Colonic mucosa (tissue), 4 donors: ENCODE measurements at places on chromosomes 1 and 21. TPM values are rescaled to one million over a fixed set of nuclear protein-coding genes. Genes with fewer than 3 reads are reported as not detected.

The TMEM269 gene
- total RNA-seq = not detected

The PTPRF gene
- 351 TPM for total RNA-seq

The APOBEC4 gene
- total RNA-seq = not detected

The ALX3 gene
- not detected for total RNA-seq

The DMRTA2 gene
- not detected for total RNA-seq

The CRYAA gene
- total RNA-seq = not detected

The FHAD1 gene
- total RNA-seq = 1.8 TPM

- DNase-seq = no peak
These were observed 5.5 kb downstream of the KLHDC7A start for GRCh38 chr1:18486195-18486594.

DNA sequence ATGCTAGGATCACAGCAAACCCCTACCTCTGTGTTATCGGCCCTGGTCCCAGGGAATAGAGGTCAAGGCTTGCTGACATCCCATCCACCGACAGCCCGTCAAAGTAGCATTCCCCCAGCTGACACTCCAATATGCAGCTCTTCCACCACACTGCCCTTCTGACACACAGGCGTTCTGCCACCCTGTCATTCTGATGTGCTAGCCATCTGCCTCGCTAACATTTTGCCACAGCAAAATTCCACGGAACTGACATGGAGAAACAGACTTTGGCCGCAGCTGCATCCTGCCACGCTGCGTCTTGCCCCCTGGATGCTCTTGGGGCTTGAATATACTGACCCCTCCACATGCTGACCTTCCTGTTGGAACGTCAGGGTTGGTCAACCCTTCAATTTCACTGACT is 163.2 kb upstream of the CSF3R start:
- no peak for DNase-seq

DNA sequence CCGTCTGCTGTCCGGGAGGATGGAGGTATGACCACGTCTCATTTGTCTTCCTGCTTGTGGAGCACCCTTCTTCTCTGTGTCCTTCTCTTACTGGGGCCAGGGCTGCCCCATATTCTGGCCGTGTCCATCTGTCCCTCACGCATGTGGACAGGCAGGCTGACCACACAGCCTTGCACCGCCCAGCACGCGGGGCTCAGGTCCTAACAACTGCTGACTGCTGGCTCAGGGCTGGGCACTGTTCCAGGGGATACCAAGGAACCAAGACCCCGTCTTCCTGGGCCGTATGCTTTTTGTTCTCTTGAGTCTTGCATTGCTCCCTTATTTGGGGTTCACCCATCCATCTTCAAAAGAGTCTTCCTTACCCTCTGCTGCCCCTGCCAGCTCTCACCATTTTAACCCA is 17.5 kb upstream of the SPSB1 start:
- DNase-seq = no peak

- DNase-seq = no peak
These were observed 48.2 kb downstream of the RPE65 start for GRCh38 chr1:68401506-68401905.

DNA sequence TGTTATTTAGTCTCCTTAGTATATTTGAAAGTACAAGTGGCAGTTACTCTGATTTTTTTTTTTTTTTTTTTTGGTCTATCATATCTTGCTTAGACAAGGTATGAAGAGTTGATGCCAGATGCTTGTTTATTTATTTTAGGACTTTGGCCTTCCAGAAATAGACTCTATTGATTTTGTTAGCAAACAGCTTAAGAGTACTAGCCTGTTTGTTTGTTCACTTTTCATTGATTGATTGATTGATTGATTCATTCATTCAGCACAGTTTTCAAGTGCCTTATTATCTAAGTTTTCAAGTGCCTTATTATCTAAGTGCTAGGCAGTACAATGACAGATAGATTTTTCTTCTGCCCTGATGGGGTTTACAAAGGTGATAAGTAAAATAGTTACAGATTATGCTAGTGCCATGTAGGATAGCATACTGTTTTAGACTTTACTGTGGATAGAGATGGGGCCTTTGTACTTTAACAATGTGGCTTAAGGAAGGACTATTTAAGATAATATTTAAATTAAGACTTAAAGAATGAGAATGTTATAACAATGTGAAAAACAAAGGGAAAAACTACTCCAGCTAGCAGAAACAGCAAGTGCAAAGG is 50.5 kb downstream of the MTF2 start:
- DNase-seq = no peak

- no peak for DNase-seq
These were observed 61.2 kb downstream of the ST6GALNAC5 start for GRCh38 chr1:76928522-76928921.

DNA sequence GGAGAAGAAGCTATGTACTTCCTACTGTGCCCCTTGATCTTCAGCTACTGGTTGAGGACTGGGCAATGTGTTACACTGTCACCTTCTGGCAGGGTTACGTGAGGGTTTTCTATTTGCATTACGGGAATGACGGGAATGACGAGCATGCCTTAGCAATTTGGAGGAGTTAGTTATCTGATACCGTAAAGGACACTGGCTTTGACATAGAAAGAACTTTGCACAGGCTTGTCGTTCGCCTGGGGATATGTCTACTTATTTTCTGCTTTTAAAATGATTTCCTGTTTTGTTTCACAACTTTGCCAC is 19.8 kb upstream of the ACBD6 start:
- no peak for DNase-seq

DNA sequence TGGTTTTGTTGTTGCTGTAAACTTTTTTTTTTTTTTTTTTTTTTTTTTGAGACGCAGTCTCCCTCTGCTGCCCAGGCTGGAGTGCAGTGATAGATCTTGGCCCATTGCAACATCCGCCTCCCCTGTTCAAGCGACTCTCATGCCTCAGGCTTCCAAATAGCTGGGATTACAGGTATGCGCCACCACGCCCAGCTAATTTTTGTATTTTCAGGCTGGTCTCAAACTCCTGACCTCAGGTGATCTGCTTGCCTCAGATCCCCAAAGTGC is 78.9 kb upstream of the SLC45A1 start:
- DNase-seq = peak; percentile 64

DNA sequence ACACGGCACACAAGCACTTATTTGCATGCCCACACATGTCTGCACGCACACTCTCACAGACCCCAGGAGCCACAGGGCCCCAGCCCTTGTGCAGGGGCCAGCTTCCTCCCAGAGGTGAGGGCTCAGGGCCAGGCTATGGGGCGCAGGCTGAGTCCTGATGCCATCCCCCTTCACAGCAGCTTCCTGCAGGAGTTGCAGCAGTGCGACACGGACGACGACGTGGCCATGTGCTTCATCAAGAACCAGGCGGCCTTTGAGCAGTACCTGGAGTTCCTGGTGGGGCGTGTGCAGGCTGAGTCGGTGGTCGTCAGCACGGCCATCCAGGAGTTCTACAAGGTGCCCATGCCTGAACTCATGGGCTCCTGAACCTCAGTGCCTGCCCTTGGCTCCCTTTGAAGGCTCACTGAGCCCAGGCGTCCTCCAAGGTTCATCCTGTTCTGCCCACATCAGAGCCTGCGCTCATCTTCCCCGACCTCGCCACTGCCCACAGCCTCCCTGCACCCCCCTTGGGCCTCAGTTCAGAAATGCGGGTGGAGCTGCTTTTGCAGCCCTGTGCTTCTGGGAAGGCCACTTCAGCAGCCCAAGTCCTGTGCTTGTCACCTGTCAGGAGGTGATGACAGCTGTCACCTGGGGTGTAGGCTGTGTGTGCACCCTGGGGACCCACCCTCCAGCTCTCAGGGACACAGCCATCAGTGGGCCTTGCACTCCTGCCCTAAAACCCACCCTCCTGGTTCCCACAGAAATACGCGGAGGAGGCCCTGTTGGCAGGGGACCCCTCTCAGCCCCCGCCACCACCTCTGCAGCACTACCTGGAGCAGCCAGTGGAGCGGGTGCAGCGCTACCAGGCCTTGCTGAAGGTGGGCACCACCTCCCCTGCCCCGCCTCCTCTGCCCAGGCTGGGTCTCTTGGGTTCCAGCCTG is 66.6 kb downstream of the TRIM11 start:
- no peak for DNase-seq

- peak; percentile 72 for DNase-seq
These were observed 14.6 kb upstream of the UMODL1 start for GRCh38 chr21:42056468-42056867.

- DNase-seq = peak; percentile 61
These were observed 773 bp upstream of the DDX59 start for GRCh38 chr1:200670242-200671118.

DNA sequence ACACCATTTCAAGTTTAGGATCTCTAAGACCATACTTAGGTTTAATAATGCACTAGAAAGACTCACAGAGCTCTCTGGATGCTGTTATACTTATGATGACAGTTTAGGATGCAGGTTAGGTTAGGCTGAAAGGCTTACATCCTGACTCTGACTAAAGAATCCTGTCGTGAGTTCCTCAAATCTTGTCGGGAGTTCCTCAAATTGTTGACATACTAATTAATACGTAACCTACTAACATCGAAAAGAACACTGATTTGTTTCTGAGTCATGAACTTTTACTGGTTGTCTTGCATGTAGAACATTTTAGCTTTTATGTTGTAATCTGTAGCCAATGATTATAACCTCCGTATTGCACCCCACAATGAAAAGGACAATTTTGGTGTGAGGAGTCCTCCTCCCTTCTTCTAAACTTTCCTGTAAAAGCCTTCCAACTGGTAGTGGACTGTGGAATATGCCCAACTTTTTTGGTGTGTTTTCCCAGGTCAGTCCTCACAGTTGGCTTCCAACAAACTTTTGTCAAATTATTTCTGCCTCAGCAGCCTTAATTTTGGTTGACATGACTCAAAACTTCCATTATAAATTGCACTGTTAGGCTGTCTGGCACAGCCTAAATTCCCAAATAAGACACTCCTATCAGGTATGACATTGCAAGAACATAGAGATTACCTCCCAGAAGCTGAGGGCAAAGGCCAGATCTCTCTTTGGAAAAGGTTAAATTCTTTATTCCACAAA is 107.9 kb upstream of the PALMD start:
- DNase-seq = no peak

DNA sequence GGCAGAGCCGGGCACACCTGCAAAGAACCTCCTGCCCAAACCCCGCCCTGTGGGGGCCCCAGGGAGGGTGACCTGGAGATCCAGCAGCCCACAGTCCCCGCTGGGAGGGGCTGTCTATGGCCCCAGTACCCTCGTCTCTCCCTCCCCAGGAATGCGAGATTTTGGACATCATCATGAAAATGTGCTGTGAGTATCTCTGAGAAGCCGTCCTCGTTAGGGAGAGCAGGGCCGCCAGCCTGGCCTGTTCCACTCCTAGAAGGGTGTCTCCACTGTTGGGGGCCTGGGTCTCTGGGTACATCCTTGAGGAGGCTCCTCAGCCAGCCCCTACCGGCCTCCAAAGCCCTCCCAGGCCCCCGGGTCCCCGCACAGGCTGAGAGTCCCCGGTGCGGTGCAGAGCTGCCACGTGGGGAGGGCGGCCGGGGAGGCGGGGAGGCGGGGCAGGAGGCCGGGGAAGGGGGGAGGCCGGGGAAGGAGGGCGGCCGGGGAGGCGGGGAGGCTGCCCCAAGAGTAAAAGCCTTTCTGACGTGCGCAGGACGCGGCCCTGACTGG is 18.7 kb downstream of the COL6A1 start:
- DNase-seq = peak; percentile 15

GRCh38 chr1:103275725-103276124 is 167.4 kb upstream of the COL11A1 start:
- no peak for DNase-seq

- no peak for DNase-seq
These were observed 200.4 kb downstream of the DNM3 start for GRCh38 chr1:172041742-172042141.

DNA sequence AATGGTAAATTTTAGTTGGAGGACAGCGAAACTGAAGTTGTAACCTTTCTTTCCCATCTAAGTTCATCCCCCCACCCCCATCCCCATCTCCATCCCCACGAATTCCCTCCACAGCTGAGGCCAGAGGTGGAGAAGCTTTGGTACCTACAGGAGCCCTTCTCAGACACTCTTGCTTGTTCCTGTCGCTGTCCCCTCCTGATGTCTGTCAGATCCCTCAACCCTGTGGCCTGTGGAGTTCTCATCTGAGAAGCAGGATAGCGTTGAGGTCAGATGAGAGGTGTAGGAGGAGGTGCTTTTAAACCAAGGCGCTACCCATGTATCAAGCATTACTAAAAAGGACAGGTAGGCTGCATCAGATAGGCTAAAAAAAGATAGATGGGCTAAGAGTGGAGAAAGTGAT is 769 bp downstream of the NTPCR start:
- peak; percentile 51 for DNase-seq

- DNase-seq = no peak
These were observed 239.5 kb upstream of the LRRC7 start for GRCh38 chr1:69328186-69328585.

DNA sequence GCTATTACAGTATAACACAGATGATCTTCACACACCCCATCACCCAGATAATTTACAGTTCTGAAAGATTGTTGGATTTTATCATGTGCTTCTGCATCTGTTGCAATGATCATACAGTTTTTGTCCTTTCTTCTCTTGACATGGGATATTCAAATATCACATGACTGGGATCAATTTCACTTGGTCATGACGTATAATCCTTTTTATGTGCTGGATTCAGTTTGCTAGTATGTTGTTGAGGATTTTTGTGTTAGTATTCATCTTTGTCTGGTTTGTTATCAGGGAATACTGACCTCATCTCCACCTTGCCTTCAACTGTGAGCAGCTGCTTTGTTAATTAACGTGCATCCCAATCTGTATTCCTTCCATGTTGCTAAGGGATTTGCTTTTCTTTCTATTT is 44.7 kb upstream of the DISC1 start:
- no peak for DNase-seq
